ENCODE measurements at places on chromosomes 2 and 18.

GRCh38 chr2:144515696-144516410 lies 4.1 kb downstream of the ZEB2 start:
- DNase-seq = peak; percentile 78

GRCh38 chr18:41862921-41863320 lies 92.1 kb upstream of the PIK3C3 start:
- no peak for DNase-seq

GRCh38 chr2:48954311-48954710 lies 198.8 kb upstream of the LHCGR start:
- DNase-seq = no peak

- no peak for DNase-seq
Observed at GRCh38 chr2:19893520-19894133, 8.2 kb downstream of the TTC32 start.

DNA sequence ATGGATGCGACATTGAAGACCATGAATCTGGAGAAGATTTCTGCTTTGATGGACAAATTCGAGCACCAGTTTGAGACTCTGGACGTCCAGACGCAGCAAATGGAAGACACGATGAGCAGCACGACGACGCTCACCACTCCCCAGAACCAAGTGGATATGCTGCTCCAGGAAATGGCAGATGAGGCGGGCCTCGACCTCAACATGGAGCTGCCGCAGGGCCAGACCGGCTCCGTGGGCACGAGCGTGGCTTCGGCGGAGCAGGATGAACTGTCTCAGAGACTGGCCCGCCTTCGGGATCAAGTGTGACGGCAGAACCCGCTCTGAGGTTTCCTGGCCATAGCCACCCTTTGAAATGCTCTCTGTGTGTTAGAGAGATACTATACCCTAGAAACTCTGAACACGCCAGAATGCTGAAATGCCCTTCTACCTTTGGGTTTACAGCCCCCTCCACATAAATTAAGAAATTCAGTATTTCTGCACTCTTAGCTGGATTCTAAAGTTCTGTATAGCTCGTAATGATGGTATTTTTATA lies 659 bp downstream of the CHMP1B start:
- no peak for DNase-seq

DNA sequence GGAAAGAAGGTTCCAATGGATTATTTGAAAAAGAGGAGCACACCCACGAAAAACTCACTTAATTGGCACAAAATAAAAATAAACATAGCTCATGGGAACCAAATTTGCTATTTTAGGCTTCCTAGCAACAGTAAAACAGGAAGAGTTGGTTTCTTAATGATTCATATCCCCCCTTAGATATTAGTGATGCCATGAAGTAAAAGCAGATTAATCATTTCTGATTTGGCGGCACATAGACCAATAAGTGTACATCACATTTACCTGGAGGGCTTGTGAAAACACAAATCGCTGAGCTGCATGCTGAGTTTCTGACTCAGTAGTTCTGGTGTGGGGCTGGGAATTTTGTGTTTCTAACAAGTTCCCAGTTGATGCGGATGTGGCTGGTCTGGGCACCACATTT lies 260.4 kb downstream of the SLC4A3 start:
- DNase-seq = no peak

DNA sequence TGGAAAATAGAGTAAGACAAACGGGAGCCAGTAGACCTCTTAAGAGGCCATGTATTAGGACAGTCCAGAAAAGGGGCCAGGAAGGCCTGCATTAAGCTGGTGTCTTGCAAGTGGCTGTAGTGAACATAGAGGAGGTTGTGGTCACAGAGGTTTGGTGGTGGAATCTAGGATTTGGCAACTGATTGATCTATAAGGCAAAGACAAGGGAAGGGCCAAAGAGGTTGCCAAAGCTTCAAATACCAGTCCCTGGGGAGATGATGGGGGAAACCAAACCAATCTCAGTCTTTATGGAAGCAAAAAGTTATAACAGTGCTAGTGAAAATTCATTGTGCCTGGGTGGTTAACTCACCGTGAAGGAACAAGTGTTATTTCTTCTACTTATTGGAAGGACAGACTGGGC lies 28.7 kb upstream of the RTN4 start:
- DNase-seq = no peak

- no peak for DNase-seq
Observed at GRCh38 chr2:23410596-23410995, 25.6 kb downstream of the KLHL29 start.

- DNase-seq = no peak
Observed at GRCh38 chr2:73850009-73850408, 21.2 kb downstream of the STAMBP start.

DNA sequence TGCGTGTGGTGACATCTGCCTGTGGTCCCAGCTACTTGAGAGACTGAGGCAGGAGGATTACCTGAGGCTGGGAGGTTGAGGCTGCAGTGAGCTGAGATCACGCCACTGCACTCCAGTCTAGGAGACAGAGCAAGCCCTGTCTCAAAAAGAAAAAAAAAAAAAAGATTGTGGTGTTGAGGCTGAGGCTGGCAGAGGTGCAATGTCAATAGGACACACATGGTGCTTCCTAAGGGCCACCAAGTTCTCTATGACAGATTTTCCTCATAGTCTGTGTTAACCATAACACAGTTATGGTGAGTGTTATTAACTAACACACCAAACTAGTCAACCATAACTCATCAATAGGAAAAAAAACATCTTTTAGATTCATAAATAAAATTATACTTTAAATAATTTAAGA lies 494.4 kb downstream of the TMX3 start:
- DNase-seq = no peak

DNA sequence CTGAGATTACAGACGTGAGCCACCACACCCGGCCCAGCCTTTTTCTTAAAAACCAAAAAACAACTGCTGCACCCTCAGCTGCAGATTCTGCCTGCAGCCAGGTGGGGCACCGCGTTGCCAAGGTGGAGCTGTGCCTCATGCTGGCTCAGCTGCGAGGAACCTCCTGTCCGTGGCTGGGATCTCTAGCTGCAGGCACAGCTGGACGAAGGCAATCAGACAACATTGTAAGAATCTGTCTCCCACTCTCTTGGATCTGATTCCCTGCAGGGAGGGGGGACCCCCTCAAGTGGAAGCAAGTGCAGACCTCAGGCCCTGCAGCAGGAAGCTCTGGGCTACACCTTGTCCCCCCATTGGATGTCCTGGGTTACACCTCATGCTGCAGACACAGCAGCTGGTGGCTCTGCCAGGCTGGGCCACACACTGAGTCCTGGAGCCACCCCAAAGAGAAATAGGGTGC lies 24.1 kb downstream of the CIDEA start:
- DNase-seq = peak; percentile 77

Data from H7 (cell line).